Retinal pigment epithelial cell (primary cell): ENCODE measurements at places on chromosomes 11 and 22.

DNA sequence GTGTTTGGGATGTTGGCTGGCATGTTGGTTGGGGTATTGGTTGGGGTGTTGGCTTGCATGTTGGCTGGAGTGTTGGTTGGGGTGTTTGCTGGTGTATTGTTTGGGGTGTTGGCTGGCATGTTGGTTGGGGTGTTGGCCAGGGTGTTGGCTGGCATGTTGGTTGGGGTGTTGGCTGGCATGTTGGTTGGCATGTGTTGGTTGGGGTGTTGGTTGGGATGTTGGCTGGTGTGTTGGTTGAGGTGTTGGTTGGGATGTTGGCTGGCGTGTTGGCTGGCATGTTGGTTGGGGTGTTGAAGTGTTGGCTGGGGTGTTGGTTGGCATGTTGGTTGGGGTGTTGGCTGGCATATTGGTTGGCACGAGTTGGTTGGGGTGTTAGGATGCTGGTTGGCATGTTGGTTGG, 24.5 kb downstream of the OTUB1 start:
- no peak for DNase-seq

DNA sequence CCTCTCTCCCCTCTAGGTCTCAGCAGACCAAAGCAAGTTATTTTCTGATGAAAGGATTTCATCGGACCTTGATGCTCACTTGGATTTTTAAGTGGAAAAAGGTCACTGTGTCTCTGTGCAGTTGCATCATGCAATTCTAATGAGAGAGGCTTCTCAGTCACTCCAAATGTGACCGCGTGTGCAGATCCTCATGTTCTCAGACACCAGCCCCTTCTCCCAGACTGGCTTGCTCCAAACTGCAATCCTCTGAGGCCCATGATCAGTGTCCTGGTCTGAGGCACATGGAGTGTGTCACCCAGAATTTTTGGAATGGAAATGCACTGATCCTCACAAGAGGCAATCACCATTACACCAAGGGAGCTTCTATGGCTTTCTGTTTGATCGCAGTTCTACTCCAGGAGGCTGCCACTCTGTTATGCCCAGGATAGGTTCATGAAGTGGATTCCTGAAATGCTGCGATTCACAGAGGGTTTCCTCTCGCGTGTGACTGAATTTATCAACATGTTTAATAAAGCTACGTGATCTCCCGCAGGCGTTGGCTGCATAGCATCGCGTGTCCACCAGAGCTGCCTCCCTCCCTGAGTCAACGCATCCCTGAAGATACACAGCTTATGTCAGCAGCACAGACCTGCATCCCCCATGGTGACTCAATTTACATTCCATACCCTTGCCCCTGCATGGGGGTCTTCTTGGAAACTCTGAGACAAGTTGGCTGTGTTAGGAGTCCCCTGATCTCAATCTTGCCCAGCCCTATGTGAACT, 544.6 kb upstream of the B3GAT1 start:
- DNase-seq: no peak

DNA sequence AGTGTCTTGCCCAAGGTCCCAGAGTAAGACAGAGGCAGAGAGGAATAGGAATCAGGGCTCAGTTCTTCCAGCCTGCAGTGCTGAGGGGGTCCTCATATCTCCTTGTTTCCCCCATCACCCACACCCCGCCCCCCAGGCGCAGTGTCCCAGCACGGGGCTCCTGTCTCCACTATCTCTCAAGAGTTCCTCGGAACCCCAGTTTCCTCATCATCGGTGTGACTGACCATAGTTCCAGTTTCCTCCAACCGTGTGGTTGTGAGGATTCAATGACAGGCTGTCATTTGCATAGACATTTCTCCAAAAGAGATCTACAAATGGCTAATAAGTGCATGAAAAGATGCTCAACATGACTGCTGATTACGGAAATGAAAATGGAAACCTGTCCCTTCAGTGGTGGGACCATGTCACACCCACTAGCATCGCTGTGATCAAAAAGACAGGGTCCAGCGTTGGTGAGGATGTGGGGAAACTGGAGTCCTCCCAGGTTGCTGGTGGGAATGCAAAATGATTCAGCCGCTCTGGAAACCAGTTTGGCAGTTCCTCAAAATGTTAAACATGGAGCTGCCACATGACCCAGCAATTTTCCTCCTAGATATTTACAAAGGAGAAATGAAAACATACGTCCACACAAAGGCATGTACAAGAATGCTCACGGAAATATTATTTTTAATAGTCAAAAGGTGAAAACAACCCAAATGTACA, 31.8 kb upstream of the PDGFB start:
- no peak for DNase-seq

DNA sequence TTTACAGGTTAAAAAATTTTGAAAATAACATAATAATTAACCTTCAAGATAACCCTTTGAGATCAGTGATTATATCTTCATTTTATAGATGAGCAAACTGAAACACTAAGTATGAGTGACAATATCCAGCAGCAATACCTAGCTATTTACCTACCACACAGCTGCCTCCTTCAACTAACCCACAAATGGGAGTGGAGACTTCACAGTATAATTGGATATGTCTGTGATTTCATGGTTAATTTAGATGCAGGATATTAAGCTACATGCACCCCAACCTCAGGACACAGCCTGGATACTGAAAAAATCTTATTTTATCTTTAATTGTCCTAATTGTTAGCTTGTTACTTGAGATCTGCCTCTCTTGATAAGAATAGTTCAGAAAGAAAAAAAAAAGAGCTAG, 297.2 kb upstream of the ANO5 start:
- no peak for DNase-seq

GRCh38 chr22:35835998-35836691, 118.5 kb downstream of the APOL5 start:
- peak; percentile 54 for DNase-seq

DNA sequence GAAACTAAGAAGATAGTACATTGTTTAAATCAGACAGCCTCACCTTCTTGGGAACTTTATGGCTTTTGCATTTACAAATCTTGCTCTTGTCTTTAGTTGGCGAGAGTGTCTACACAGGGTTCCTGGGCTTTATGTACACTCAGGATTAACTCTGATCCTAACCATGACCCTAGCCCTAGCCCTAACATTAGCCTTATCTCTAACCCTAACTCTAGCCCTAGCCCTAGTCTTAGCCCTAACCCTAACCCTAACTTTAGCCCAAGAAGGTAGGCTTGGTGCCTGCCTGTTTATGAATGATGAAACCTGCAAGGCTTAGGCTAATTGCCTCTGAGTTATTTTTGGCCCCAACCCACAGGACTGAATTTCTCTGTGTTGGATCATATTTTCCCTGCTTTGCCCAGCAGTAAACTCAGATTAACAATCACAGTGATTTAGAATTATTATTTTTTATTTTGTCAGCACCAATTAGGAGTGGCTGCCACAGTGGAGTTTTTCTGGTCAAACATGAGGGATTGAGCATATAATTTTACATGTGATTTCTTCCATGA, 44.1 kb upstream of the OR9Q1 start:
- DNase-seq: peak; percentile 7

DNA sequence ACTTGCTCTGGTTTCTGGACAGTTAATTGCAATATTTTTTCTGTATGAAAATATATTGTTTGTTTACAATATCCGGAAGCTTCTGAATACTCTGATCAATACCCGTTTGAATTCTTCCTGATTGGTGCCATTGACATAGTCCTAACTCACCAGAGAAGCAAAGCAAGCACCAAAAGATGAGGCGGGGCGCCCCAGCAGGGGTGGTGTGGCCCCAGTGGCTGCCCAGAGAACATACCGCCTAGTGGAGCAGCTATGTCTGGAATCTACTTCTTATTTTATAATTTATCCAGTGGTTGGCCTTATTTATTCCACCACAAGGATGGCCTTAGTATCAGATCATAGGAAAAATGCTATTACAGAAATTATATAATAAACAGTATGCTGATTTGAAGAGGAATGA, 610.7 kb downstream of the JRKL start:
- no peak for DNase-seq

DNA sequence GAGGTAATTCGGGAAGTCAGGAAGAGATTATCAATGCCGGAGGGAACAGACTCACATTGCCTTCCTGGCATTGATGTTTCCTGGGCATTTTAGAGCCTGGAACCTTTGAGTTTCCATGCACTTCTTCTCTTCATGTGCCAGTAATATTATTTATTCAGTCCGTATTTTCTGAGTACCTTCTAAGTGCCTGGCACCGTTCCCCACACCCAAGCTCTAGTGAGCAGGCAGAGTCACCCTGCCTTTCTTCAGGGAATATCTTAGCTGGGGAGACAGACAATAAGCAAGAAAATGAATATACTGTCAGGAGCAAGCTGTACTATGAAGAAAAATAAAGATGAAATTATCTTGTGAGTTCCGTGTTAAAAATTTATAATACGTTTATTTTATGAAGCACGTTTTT, 136.2 kb upstream of the SEZ6L start:
- no peak for DNase-seq

DNA sequence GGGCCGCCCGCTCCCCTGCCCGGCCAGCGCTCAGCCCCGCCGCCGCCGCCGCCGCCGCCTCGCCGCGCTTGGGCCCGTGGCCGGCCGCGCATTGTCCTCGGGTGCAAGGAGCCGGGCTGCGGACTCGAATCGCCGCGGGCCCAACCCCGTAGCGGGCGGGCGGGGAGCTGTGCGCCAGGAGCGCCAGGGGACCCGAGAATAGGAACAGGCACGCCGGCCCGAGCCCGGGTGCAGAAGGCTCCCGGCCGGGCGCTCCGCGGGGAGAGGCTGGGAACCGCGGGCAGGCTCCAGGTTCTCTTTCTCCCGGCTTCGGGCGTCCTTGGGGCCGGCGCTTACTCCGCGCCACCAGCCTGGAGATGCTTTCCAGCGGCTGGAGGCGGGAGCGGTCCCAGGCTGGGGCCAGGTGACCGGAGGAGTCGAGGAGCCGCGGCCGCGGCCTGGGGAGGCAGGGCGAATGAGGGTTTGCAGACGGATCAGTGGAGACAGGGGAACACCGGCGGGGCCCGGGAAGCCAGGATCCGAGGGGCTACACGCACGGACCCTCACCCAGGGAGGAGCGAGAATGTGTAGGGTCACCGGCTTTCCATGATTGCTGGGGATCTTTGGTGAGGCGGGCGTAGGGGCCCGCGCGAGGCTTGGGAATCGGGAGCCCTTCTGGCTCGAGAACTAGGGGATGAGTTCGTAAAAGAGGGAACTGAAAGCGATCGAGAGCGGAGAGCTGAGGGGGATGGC, 726 bp downstream of the PKNOX2 start:
- DNase-seq: no peak

DNA sequence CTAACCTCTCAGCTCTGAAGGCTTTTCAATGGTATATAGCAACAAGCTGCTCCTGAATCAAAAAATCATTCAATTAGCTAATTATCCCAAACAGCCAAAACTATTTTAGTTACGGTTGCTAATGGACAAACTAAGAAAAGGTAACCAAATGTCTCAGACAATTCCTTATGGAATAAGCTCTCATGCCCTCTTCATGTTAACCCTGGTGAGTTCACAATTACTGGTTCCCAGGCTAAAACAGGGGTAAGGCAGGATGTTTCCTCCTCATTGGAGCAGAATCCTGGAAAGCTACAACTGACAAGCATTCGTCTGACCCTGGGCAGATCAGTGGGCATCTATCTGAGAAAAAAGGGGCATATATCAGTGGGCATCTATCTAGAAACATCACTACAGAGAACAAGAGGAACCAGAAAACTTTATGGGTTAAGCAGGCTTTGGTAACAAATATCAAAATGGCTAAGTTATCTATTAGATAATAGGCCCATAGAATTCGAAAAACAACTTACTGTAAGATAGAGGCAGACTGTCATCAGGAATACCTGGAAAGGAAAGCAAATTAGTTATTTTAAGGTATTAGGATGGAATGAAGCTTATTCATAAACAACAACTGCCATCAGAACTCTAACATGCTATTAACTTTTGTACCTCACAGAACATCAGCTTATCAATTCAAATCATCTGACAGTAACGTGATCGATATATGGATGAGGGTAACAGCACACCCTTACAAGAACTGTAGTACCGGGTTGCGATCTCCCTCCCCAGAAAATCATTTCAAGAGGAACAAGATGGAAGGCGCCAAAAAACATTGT, 14.8 kb upstream of the WDR74 start:
- no peak for DNase-seq

DNA sequence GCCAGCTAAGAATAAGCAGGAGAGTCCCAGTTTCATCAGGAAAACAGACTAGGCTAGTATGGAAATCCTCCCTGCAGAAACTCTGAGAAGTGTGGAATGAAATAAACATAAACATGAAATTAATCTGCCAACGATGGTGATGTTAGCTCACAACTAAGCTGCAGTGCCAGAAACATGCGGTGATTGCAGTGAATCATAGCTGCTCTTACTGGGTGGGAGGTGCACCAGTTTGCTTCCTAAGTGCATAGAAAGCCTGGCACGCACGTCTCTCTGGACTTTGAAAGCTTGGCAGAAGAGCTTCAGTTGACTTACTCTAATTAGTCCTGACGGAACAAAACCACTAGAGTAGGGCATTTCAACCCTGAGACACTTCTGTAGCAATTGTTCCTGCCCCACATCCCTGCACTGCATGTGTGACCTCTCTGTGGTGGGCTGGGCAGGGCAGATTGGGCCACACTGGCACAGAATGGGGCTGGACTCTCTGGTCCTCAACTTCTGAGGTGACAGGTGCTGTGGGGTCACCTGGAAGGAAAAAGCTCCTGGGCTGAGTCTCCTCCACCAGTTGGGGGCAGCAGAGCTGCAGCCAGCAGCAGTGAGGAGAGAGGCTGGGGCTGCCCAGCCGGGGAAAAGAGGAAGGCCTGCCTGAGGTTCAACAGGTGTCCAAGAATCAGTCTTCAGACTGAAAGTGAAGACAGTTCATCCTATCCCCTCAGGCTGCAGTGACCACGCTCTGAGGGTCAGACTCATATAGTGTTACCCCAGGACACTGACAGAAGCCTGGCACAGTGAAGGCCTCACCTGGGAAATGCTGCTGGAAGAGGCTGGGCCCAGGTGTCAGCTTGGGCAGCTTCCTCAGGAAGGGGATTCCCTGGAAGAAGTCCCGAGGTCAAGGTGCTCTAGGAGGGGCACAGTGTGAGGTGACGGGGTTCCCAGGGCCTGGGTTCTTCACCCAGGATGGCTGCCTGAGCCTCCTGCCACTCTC, 40.5 kb downstream of the GGTLC2 start:
- DNase-seq: peak; percentile 15

DNA sequence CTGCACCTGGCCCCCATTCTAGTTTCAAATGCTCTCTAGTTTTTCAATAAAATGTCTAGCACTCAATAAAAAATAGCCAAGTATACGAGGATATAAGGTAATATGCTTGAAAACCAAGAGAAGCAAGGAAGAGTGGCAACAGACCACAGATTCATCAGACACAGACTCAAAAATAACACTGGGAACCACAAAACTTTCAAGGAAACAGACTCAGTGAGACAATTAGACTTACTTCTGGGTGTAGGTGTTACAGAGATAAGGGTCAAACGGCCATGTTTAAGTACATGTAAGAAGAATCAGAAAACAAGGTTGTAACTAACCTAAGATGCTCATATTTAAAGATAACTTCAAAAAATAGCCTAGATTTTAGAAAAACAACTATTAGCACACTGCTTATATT, 67.0 kb downstream of the TRMU start:
- DNase-seq: no peak
